ENCODE measurements at places on chromosomes 1 and 21. TPM values are rescaled to one million over a fixed set of nuclear protein-coding genes. Genes with fewer than 3 reads are reported as not detected.

- no peak for DNase-seq
Observed at GRCh38 chr1:109283748-109284600, 1.0 kb upstream of the PSRC1 start.

GRCh38 chr1:241834733-241835377 lies 13.1 kb upstream of the EXO1 start:
- no peak for DNase-seq

- DNase-seq = peak; percentile 45
Observed at GRCh38 chr1:53078333-53079101, 16.5 kb downstream of the PODN start.

DNA sequence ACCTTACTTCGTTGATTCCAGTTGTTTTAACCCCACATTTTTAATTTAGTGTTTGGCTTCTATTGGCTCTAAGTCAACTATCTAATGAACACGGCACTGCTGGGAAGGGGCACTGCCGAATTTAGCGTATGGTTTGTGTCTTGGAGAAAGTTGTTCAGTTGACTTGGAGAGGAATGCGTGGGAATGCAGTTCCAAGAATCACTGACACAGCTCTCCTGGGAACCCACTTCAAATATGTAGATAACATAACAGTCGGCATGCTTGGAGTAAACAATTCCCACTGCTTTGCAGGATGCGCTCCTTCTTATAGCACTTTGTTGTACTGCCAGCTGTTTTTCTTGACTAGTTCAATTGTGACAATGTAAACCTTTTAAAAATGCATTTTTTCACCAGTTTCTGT lies 104.3 kb downstream of the RYR2 start:
- no peak for DNase-seq

DNA sequence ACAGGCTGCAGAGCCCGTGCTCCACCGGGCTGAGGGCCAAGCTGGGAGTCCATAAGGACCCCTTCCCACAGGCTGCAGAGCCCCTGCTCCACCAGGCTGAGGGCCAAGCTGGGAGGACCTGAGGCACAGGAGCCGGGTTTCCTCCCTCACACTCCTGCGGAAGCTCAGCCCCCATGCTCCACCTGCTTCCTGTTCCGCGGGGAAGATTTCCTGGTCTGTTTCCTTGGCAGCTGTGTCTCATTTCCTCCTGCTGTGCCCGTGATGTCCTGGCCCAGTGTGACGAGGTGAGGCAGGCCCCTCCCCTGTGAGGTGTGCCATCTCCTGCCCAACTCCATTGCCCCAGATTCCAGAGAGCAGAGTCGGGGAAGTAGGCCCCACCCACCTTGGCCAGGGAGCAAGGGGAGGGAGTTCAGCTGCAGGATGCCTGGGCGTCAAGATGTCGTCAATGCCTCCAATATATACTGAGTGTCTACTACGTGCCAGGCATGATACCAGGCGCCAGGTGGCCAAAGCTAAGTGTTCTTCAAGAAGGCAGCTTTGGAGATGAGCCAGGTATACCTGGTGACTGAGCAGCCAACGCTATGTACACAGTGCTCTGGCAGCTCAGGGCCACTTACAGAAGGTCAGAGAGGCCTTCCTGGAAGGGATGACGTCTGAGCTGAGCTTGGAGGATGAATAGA lies 58.8 kb downstream of the NAV1 start:
- DNase-seq = peak; percentile 92

DNA sequence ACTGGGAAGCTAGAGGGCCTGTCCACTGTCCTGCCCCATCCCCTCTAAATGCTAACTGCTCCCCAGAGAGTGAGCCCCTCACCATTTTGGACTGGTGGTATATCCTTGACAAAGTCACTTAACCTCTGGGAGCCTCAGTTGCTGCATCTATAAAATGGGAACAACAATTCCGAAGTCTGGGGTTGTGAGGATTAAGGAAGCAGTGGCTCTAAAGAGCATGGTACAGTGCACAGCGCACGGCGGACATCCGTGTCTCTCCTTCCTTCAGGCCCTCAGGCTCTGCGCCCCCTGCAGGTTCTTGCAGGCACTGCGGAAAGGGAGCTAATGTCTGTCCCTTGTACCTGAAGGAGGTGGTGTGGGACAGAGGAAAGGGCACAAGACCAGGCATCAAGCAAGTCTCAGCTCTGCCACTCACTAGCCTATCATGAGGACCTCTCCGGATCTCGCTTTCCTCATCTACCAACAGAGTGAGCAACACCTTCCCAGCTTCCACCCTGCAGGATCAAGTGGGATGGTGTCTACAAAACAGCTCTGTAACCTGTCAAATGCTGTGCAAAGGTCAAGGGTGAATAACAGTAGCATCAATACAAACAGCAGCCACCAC lies 20.1 kb downstream of the ECE1 start:
- peak; percentile 83 for DNase-seq

- DNase-seq = no peak
Observed at GRCh38 chr1:161382214-161383019, 14.7 kb upstream of the CFAP126 start.

Gene SPRR2A
- total RNA-seq = not detected

DNA sequence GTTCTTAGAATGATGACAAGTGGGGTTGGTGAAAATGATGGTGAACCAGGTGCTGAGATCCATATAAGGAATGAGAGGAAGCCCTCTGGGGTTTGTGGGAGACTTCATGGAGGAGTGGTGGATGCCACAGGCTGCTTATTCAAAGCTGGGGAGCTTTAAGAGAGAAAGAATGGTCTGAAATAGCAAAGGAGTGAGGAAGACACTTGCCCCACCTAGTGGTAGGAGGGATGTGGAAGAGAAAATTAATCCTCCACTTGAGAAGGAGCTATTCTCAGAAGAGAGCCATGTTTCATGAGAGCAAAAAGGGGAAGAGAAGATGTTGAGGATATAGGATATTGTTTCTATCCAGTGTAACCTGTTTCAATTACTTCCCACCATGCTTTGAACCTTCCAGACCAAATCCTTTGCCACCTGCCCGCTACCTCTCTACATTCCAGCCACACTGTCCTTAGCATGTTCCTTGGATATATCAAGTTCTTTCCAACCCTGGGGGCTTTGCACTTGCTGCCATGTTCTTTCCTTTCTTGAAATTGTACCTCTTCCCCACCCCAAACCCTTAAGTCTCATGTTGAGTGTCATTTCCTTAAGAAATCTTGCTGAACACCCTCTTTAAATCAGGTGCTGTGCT lies 19.6 kb upstream of the ZNF648 start:
- DNase-seq = no peak

GRCh38 chr1:228917342-228917741 lies 182.1 kb downstream of the RHOU start:
- DNase-seq = no peak
